ENCODE measurements at places on chromosomes 16 and 17. TPM values are rescaled to one million over a fixed set of nuclear protein-coding genes. Genes with fewer than 3 reads are reported as not detected.
A peak's percentile ranks its signal among the peaks of the same experiment; 100 is the strongest.

- no peak for DNase-seq
Measured at GRCh38 chr17:76644995-76645394, 1.4 kb upstream of the ST6GALNAC1 start.

The CES2 gene
- 35.0 TPM for polyA plus RNA-seq

DNA sequence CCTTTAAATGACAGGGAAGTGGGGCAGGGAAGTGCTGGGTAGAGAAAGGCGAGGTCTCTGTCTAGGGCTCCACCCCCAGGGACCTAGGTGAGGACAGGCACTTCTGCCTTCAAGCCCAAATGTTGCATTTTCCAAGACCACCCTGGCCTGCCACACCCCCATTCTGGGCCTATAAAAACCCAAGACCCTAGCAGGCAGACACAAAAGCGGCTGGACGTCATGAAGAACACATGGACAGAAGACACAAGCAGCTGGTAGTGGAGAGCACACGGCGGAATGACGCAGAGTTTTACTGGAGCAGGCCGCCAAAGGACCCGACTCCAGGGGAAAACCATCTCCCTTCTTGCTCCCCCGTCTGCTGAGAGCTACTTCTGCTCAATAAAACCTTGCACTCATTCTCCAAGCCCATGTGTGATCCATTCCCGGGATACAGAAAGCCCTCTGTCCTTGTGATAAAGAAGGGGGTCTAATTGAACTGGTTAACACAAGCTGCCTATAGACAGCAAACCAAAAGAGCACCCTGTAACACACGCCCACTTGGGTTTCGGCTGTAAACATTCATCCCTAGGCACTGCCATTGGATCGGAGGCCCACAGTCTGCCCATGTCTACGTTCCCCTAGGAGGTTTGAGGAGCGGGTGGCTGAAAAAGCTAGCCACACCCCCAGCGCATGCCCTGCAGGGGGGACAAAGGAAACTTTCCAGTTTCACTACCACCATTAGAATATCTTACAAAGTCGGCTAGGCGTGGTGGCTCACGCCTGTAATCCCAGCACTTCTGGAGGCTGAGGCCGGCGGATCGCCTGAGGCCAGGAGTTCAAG, 622.2 kb upstream of the SALL1 start:
- no peak for DNase-seq

GRCh38 chr17:73309727-73310596, 1.8 kb downstream of the CDC42EP4 start:
- peak; percentile 49 for DNase-seq

DNA sequence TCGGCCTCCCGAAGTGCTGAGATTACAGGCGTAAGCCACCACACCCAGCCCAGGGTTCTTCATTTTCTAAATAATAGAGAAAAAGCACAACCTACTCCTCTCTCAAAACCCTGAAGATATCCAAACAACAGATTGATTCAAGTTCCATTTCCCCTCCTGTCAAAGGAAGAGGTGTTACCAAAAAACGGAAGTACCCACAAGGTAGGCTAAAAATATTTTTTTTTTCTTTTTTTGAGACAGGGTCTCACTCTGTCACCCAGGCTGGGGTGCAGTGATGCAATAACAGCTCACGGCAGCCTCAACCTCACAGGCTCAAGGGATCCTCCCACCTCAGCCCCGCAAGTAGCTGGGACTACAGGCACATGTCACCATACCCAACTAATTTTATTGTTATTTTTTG, 18.9 kb downstream of the UTP6 start:
- no peak for DNase-seq

DNA sequence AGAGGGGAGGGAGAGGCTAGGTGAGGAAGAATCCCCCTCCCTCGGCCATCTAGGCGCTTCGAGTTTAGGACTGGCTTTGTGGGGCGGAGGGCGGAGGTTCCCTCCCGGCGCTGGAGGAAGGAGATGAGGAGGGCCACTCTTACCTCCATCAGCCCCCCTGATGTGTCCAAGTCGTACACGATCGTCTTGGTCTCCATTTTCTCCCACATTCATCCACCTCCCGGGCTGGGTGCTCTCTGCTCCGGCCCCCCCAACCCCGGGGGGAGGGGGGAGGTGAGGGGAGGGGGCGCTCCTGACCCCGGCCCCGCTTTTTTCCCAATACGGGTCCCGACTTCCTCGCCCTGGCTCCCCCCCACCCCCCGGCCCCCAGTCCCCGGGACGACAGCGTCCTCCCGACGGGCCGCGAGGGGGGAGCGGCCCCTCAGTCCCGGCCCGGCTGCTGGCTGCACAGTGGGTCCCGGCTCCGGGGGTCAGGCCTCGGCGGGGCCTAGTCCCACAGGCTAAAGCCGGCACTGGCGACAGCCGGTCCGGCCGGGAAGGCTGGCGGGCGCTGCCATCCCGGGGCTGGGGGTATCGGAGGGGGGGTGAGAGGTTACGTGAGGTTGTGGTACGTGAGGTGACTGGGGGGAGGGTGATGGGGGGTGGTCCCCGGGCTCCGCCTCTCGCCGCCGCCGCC, 428 bp downstream of the PHF12 start:
- no peak for DNase-seq

GRCh38 chr16:67726106-67727034, 7.3 kb upstream of the GFOD2 start:
- DNase-seq: peak; percentile 56

DNA sequence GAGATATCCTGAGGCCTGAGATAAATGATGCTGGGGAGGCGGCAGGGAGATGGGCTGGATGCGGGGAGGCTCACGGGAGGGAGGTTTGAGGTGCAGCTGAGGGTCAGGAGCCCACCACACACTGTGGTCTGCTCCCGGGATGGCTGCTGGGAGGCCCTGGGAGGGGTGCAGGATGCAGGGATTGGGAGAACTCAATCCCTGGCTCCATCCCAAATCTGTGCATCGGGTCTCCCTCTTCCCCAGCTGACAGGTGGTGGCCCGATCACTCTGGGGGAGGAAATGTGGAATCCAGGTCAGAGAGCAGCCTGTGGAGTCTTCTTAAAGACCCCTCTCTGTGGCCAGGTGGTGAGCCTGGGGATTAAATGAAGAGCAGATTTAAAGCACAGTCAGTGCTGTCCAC, 12.0 kb downstream of the PHB1 start:
- DNase-seq: peak; percentile 16

The HSD11B2 gene
- polyA plus RNA-seq: 46.4 TPM

The CDH15 gene
- 0.29 TPM for polyA plus RNA-seq

- DNase-seq: no peak
Measured at GRCh38 chr17:33515974-33516373, 222.9 kb upstream of the ASIC2 start.

GRCh38 chr16:978403-978802, 3.2 kb upstream of the SOX8 start:
- DNase-seq: no peak

The RNU2-1 gene
- 2.9 TPM for polyA plus RNA-seq

- no peak for DNase-seq
Measured at GRCh38 chr16:46843898-46844642, 13.1 kb upstream of the C16orf87 start.

GRCh38 chr17:82536512-82537201, 17.1 kb downstream of the FOXK2 start:
- DNase-seq: peak; percentile 38

Data from left lung (tissue), 14 donors.